ENCODE measurements at places on chromosomes 1 and 21.

DNA sequence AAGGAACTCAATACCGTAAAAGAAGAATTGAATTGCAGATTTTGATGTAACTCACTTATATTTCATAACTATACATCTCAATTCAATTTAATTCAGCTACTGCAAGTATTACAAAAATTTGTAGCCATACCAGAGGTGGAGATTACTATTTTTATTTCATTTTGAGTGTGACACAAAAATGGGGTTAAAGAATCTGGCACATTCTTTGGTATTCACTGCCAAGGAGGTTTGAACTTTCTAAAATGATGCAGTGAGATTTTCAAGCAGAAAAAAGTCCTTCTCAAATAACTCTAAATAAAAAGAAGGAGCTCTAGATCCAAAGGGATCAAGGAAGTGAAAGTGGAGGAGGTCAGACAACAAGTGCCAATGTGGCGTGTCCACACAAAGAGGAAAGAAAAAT, 569.0 kb downstream of the DPYD start:
- no peak for DNase-seq

DNA sequence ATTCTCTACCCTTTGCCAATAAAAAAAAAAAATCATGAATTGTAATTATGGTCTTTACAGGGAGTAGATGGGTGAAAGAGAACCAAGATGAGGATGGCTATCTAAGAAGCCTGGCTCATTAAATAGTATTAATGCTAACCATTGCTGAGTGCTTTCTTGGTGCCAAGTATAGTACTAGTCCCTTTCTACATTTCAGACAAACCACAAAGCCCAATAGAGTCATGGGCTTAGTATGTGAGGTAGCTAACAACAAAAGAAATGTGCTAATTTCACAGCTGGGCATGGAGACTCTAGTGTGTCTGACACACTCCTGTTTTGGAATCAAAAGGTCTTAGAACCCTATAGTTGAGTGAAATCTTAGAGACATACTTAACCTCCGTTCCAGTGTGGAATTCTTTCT, 84.5 kb upstream of the ESRRG start:
- no peak for DNase-seq

DNA sequence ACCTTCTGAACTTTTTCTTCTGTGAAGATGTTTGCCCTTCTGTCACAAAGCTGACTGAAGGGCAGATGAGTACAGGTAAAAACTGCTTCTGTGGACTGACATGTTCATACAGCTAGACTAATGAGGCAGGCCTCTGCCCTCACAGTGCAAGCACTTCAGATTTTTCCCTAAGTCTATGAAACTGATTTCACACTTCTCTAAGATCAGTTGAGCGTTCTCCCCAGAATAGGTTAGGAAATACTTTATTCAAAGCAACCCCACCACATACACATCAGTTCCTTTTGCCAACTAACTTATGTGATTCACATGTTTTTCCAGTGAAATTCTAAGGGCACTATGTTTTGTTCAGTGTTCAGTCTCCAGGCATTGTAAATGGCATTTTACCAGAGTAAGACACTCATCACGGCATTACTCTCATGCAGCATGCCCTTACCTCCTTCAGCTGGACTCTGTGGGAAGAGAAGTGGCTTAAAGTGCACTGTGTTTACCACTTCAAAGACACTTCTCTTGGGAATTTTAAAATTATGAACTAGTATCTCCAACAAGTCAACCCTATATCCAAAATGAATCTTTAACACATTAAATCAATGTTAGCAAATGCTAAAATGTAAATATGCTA, 5.4 kb upstream of the PSMG1 start:
- no peak for DNase-seq

DNA sequence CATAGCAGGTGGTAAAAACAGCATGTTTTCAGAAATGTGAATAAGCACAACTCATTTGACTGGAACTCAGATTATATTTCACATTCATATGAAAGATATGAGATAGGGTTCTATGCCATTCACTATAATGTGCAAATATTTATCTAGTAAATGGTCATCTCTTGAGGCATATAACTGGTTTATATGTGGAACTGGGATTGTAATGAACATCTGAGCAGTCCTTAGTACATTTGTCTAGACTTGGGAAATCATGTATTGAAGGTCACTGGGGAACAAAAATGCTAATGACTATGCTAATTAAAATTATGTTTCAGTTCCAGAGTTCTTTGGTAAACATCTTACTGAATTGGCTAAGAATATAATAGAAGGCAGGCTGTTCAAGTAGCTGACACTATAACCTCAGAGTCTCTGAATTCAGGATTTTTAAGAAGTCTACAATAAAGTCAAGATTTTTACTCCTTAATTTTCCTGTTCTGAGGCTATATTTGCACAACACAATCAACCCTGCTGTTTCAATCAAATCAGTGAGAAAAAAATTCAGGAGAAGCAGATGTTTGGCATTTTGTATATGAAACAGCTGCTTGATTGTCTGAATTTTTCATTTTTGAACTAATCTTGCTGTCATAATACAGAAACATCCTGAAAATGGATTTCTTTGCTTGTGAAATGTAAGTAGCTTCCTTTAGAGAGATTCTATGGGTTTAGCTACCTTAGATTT, 244.8 kb upstream of the RGS18 start:
- no peak for DNase-seq

GRCh38 chr1:65717815-65718454, 74.8 kb upstream of the PDE4B start:
- no peak for DNase-seq

DNA sequence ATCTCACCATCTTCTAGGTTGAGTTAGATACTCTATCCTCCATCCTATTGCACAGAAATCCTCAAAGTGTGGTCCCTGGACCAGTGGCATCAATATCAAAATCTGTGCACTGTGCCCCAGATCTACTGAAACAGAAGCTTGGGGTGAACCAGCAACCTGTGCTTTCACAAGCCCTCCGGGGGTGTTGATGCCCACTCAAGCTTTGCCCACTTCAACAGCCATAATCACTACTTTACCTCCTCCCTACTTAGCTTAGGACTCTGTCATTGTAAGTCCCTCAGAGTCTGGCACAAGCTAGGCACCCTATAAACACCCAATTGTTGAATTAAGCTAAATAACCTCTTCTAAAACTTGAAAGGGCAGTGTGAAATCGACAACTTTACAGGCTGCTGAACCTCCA, 144.2 kb upstream of the SOD1 start:
- no peak for DNase-seq

GRCh38 chr1:179241530-179242097, 12.1 kb upstream of the ABL2 start:
- no peak for DNase-seq

GRCh38 chr1:23216771-23217420, 406 bp downstream of the HTR1D start:
- no peak for DNase-seq

DNA sequence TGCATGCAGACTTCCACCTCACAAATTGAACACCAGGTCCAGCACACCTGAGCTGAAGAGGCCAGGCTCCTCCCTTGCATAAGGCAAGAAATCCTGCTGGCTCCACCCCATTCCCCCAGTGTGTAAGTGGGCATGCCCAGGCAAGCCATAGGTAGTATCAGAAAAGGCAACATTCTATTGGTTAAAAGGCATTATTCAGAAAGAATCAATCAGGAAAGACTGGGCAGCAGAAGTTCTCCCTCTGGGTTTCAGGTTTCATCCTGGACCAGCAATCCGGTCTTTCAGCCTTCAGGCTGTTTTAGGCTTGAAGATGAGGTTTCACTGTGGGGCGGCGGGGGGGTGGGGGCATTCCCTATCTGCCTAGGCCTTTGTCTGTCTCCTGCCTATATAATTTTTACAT, 42.0 kb upstream of the LHX8 start:
- no peak for DNase-seq

DNA sequence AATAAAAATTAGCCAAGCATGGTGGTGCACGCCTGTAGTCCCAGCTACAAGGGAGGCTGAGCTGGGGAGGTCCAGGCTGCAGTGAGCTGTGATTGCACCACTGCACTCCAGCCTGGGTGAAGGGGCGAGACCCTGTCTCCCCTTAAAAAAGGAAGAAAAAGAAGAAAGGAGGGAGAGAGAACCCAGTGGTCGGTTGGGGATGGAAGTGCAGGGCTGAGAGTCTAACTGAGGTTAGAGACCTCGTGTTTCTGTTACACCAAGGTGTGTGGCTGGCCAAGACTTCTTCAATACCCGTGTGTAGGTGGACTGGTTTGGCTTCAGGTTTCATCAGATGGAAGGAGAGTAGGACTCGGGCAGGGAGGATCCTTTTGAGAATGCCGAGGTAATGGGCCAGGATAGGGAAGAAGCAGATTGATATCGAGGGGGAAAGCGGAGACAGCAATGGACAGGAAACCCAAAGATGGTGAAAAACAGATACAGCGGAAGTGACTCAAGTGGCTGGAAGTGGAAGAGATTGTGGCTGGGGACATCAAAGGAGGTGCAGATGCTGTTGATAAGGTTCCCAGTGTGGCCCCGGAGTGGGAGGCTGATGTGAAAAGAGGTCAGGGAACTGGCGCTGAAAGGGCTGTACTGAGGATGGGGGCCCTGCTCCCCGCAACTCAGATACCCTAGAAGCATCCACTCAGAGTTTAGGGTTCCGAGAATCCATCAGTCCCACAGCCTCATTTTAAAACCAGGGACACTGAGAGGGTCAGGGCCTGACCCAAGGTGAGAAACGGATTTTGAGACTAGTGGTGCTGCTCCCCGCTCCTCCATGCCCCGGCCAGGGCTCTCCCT, 681 bp upstream of the UBXN10 start:
- DNase-seq = peak; percentile 25

Data from stimulated activated CD8-positive, alpha-beta memory T cell treated with anti-CD3 and anti-CD28 coated beads, Interleukin-7, amount 100 ng/mL, for 1 hour (primary cell).